ENCODE measurements at places on chromosomes 13 and 19. TPM values are rescaled to one million over a fixed set of nuclear protein-coding genes. Genes with fewer than 3 reads are reported as not detected.

VSTM2B gene
- not detected for total RNA-seq

REEP6 gene
- 0.66 TPM for total RNA-seq

CILP2 gene
- 0.09 TPM for total RNA-seq

AMH gene
- 0.61 TPM for total RNA-seq

CPB2 gene
- 0.05 TPM for total RNA-seq

PLPP2 gene
- total RNA-seq: 2.6 TPM

LSM14A gene
- total RNA-seq: 53.3 TPM
